H54 (cell line): ENCODE measurements at places on chromosomes 6 and 20.

DNA sequence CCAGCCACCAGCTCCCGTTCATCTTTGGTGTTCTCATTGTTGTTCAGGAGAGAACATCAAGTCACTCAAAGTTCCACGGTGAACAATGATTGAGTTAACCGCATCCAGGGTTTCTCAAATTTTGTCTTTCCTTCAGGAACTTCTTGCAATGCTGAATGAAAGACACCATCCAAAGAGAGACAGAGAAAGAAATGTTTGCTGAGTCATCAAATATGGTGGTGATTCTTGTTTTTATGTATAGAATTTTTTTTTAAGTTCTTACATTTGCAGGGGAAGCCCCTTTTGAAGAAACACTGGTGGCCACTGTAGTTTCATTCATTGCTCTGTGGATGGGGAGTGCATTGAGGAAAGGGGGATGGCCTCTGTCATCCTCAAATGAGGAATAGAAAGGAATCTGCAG, 62.3 kb upstream of the ENPP5 start:
- no peak for DNase-seq

DNA sequence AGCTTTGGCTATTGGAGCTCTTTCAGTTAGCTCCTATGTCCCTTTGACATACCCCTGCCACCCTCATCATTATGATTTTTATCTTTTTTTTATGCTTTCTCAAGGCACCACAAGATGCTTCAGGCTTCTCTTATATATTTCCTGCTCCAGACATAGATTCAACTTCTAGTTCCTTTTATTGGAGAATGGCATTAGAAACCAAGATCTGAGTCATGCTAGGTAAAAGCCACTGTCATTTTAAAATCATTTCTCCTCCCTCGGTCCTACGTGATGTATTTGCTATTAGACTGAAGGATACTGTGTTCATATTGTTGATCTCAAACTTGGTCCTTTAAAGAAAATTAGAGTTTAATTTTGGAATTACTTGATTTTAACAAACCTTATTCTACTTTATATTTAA, 8.3 kb downstream of the TENT5A start:
- DNase-seq, result no peak

- DNase-seq, result no peak
These were observed 53.8 kb upstream of the POLR1H start for GRCh38 chr6:30007132-30007764.

- no peak for DNase-seq
These were observed 77.2 kb downstream of the OR2B2 start for GRCh38 chr6:27834879-27835549.

- DNase-seq, result no peak
These were observed 5.2 kb downstream of the VWA7 start for GRCh38 chr6:31771992-31772358.

GRCh38 chr6:94071835-94072234, 652.5 kb upstream of the EPHA7 start:
- DNase-seq, result no peak

DNA sequence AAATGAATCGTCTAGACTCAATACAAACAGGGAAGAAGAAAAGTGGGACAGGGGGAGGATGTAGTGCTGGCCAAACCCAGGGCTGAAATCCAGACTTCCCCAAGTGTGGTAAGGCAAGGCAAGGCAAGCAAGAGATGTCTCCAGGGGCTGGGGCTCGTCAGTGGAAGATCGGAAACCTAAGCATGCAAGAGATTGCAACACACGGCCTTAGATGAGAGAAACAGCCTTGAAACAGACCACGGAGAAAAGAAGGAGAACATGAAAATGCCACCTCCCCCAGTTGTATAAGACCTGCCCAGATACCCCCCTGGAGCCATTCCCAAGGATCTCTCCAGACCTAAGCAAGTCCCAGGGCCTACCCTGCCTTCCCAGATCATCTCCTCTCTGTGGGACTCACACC, 20.0 kb downstream of the VEGFA start:
- DNase-seq, result no peak

DNA sequence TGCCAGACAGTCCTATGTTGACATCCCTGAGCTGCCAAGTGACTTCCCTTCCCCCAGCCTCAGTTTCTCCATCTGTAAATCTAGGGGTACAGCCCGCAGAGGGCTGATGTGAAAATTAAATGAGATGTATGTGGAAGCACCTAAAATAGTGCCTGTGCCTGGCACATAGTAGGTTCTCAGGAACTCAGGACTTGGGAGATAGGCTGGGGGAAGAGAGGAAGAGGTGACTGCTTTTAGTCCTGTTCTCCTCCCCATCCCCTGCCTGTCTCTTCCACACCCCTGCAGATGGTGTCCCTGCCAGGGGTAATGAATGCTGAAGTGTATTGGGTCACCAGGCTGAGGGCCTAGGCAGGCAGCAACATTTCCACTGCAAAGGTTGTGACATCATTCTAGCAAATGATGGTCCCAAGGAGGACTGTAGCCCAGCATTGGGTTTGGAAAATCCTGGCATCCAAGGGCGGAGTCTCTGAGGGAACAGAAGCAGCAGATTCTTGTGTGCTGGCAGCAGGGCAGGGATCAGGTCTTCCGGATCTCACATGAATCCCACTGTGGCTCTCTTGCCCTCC, 1.8 kb downstream of the SNPH start:
- no peak for DNase-seq

GRCh38 chr20:22536956-22537756, 47.2 kb downstream of the FOXA2 start:
- no peak for DNase-seq

DNA sequence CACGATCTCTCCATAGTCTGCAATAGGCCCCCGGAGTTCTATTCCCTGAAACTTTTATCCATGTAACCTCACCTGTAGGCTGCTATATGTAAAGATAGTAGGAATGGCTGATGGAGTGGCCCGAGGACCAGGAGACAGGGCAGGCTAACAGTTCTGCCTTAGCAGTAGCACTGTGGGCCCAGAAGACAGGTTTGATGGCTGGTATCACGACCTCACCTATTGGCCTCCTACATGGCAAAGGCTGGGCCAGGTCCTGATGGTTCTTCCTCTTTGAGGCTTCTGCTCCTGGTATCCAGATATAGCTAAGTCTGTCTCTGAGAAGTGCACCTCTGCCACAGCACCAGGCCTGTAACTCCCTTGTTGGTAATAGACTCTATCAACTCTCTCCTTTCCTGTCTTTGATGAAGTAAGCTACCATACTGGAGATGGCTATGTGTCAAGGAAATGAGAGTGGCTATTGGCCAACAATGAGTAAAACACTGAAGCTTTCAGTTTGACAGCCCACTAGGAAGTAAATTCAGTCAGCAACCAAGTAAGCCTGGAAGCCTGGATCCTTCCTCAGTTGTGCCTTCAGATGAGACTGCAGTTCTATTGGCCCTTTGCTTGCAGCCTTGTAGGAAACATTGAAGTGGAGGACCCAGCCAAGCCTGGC, 5.7 kb downstream of the SPEF1 start:
- DNase-seq, result no peak

- no peak for DNase-seq
These were observed 392.0 kb downstream of the SYNE1 start for GRCh38 chr6:152244998-152245630.

DNA sequence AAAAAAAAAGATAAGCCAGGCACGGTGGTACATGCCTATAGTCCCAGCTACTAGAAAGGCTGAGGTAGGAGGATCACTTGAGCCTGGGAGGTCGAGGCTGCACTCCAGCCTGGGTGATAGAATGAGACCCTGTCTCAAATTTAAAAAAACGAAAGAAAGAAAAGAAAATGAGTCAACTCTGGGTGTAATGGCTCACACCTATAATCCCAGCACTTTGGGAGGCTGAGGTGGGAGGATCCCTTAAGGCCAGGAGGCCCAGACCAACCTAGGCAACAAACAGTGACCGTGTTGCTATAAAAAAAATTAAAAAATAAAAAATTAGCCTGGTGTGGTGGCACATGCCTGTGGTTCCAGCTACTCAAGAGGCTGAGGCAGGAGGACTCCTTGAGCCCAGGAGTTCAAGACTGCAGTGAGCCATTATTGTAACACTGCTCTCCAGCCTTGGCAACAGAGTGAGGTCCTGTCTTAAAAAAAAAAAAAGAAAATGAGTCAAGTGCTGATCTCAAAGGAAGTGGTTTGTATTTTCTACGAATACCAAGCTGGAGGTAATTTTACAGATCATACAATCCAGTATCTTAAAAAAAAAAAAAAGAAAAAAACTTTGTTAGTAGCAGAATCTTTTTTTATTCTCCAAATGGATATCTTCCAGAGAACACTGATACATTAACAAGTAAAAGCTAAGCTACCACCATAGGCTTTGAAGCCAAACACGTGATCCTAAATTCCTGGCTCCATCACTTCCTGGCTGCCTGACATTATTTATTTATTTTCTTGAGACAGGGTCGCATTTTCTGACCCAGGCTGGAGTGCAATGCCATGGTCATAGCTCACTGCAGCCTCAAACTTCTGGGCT, 5.7 kb downstream of the COMMD7 start:
- no peak for DNase-seq
